Activated T-helper 1 cell treated with anti-CD3 and anti-CD28 coated beads, Interleukin-2, amount 50 U/mL, for 16 hours (primary cell): ENCODE measurements at places on chromosomes 3 and 15.

DNA sequence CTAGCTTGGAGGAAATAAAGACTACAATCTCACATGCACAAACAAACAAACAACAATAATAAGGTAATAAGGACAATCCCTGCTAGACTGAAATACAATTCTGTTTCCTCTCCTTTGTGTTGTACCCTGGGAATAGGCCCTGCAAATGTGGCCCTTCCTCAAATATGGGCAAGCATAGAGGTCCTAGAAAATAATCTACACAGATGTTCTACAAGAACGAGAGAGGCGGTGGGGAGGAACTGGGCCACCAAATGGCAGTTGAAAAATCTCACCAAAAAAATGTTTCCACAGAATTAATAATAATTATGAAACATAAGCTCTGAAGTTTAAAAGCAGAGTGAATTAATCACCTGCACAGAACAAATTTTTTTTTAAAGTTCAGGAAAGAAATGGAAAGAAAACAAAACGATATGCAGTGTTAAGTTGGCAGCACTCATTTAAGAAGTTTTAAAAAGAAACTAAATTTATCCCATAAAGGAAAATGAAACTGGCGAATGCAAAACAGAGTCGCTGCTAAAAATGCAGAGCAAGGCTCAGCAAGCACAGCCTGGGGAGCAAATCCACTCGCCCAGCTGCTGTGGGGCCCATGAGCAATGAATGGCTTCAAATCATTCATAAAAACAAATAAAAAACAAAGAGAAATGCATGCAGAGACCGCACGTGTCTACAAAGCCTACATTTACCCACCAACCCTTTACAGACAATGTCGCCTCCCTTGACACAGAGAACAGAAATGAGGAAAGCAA lies 475.4 kb downstream of the OCA2 start:
- DNase-seq = no peak

DNA sequence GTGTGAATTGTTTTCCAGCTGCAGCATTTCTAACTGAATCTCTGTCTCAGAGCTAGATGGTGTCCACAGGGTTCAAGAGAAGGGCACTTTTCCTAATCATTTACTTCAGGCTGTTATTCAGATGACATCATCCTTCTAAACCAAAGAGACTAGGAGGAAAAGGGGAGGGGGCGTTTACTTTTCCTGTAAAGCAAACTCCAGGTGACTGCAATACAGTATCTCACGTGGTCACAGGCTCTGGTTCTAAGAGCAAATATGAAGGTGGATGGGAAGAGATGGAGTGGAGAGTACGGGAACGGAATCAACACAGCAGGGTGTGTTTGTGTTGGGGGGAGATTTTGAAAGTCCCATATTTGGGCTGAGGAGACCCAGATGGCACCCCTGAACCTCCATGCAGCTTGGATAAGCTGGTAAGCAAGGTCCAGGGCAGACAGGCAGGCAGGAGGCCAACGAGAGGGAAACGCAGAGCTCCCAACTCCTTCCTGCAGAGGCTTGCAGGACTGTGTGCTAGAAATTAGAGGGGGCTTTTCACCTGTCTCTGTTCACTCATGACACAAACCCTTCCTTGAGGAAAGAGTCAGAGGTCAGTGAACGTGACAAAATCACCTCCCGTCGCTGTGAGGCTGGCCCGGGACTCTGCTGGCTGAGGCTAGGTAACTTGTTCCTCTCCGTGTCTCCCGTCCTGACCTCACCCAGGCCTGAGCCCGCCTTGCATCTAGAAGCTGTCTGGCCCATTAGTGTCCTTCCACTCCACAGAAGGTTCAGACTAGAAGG lies 151.2 kb downstream of the OPA1 start:
- DNase-seq = no peak

DNA sequence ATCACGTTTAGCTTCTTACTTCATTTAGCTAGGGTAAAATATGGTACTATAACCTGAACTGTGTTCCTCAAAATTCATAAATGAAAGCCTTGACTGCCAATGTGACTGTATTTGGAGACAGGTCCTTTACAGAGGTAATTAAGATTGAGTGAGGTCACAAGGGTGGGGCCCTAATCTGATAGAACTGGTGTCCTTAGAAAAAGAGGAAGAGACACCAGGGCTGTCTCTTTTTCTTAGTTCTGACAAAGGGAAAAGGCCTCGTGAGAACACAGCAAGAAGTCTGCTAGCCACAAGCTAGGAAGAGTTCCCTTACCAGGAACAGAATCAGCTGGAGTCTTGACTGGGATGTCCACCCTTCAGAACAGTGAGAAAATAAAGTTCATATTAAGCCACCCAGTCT lies 162.7 kb downstream of the GMNC start:
- DNase-seq = no peak

DNA sequence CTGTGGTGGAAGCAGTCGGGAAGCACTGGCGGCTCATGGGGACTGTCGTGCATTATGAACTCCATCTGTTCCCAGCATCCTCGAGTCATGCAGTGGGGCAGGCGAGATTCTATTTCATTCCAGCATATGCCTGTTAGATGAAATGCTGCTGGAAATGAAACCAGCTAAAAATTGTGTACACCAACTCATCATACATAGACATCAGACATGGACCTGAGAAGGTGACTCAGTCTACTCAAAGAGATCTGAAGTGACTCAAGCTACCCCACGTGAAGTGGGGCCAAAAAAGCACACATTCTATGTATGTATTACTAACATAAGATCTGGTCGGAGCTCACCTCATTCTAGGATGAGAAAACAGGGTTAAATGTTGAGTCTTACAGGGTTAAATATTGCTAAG lies 47.5 kb upstream of the FAM98B start:
- no peak for DNase-seq

- no peak for DNase-seq
Measured at GRCh38 chr3:4021162-4021561, 221.9 kb downstream of the LRRN1 start.

DNA sequence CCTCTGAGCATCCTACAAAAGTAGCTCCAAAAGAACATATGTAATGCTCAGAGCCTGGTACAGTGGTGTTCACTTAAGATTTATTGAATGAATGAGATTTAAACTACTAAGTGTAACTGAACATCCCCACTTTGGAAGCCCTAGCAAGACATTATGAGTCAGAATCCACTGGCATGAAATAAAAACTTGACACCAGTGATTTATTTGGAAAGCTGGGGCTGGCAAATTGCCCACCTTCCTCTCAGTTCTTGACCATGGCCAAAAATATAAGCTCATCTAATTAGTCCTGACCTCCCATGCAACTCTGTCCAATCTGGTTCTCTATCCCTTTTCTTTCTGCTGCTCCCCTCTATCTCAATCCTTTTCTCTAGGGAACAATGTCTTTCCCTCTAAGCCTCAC lies 418.0 kb downstream of the PLCL2 start:
- no peak for DNase-seq

DNA sequence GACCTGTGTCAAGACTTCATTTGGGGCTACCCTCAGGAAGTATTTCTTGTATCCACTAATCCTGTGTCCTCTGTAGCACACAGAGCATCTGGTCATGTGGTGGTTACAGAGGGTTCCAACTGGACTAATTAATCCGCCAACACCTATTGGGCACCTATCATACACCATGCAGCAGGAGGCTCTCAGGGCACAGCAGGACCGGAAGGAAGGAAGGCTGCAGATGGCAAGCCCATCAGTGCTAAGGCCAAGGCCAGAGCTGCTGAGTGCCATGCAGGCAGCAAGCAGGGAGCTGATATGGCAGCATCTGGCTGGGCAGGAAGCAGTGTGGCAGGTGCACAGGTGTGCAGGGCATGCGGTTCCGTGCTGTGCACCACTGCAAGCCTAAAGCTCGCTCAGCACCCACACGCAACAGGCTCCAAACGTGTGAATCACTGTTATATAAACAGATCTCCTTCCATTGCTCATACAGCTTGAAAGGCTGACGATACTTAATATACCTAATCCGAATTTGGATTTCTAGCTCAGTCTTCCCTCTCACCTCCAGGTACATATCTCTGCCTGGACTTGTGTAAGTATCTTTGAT lies 64.4 kb upstream of the SNRPA1 start:
- no peak for DNase-seq

DNA sequence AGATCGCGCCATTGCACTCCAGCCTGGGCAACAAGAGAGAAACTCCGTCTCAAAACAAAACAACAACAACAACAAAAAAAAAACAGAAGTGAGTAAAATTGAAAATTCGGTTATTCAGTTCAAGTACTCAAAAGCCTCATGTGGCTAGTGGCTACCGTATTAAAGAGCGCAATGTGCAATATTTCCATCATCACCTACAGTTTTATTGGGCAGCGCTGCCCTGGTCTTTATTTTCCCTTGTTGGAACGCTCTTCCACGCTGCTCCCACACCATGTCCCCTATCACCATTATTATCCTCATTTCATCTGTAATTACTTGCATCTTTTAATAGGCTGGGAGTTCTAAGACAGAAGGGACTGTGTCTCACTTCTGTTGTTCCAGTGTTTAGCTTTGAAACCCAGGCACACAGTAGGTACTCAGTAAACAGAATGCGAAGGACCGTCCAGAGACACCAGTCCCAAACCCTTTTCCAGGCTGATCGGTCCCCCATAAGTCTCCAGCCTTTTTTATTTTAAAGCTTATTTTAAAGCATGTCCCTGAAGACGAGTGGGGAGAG lies 423 bp upstream of the HACD3 start:
- no peak for DNase-seq

DNA sequence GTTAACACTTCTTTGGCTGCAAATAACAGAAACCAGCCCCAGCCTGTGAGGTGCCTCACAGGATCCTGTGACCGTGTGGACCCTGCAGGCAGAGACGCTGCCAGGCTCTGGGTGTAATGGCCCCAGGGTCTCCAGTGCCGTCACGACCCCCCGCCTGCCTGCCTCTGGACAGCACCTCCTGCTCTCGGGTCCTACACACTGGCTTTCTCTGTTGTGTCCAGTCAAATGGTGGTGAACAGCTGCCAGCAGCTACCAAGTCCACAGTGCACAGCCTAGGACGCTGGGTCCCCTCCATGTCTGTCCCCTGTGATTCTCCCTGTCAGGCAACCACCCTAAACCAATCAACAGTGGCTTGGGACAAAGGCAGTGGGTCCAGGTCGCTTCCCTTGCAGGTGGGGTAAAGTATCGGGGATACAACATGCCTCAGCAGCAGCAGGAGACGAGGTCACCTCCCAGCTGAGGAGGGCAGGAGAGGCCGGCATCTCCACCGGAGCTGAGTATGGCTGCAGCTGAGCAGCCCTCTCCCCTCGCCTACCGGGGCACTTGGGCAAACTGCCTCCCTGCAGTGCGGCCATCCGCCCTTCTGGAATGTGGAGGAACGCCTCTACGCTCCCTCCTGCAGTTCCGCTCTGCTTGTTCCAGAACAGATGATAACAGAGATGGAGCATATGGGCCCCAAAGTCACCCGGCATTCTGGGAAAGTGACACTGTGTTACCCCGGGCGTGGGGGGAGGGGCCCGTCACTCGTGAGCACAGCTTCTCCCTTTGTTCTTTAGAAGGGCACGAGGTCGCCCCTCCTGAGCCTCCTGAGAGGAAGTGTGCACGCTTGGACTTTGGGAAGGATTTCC lies 21.1 kb upstream of the SKOR1 start:
- no peak for DNase-seq

DNA sequence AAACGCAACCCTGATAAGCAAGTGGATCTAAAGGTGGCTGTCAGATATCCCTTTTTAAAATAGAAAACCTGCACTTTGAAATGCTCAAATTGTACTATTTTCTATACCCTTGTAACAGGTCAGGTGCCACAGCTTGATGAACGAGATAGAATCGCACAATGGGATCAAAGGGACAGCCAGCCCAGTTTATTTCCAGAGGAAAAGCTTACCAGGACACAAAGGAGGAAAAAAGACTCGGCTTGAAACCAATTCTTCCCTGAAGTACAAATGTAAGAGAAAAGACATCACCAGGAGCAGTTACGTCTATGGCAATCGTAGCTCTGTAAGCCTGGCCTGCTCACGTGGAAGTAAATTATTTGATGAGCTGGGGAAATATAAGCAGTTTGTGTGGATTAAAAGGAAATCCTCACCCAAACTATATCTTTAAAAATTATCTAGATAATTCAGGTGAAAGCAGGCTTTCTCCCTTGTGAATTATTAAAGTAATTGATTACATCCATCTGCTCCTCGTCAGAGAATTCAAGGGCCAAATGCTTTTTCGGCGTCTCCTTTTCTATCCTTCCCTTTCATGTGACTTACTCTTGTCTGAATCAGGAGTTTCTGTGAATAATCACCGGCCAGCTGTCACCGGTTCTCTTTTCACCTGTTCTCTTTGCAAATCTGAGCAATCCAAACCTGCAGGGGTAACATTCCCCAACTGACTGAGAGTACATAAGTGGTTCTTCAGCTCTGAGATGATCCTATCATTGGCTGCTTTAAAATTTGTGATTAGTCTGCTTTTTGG lies 339.2 kb upstream of the ONECUT1 start:
- no peak for DNase-seq

DNA sequence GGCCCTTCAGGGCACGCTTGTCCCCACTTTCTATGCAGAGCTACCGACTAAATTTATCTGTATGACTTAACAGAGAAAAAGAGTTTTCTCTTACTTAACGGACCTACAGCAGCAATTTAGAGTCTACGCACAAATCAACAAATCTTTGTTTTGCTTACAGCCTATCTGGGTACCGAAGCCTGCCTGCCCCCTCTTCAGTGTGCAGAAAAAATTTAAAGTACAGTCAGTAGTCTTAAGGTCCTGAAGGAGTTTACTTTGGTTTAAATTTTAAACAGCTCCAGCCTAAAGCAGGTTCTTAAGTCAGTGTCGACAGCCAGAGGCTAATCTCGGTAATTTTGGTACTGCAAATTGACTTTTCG lies 570 bp downstream of the SACM1L start:
- no peak for DNase-seq

DNA sequence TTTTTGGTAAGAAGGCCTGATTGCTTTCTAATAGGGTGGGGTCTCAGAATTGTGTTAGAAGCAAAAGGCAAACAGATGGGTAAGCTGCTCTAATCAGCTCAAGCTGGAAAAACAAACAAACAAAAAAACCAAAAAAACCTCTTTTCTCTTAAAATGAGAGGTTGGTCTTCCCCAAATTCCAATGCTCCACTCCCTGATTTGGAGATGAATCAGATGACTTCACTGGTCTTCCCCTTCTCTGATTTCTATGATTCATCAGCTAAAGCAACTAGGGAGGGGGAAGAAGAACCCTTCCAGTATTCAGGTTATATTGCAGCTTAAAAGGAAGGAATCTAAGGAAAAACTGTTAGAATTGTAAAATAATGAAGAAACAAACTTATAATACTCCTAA lies 9.6 kb upstream of the ANXA2 start:
- no peak for DNase-seq

- no peak for DNase-seq
Measured at GRCh38 chr3:3666664-3667063, 132.6 kb upstream of the LRRN1 start.

DNA sequence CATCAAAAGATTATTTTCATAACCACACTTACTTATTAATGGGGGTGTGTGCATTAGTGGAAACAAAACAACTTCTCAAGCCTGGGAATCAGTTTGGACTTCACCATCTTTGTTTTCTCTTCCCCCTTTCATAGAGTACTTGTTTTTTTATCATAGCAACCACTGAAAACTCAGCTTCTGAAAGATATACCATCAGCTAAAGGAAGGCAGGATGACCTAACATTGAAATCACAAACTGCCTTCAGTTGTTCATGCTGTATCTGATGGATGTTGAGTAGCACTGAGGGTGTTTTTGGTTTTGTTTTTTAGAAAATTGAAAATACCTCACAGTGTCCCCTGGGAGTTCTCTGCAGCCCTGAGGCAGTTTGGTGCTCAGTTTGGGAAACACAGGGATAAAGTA lies 46.5 kb downstream of the NEK10 start:
- DNase-seq = no peak

GRCh38 chr15:81516461-81516860 lies 142.4 kb upstream of the TMC3 start:
- no peak for DNase-seq

- DNase-seq = no peak
Measured at GRCh38 chr3:58572634-58573230, 4.5 kb downstream of the FAM107A start.
